ENCODE measurements at places on chromosomes 12 and 14.

- DNase-seq = no peak
Observed at GRCh38 chr14:68797121-68797670, 4.3 kb upstream of the ZFP36L1 start.

DNA sequence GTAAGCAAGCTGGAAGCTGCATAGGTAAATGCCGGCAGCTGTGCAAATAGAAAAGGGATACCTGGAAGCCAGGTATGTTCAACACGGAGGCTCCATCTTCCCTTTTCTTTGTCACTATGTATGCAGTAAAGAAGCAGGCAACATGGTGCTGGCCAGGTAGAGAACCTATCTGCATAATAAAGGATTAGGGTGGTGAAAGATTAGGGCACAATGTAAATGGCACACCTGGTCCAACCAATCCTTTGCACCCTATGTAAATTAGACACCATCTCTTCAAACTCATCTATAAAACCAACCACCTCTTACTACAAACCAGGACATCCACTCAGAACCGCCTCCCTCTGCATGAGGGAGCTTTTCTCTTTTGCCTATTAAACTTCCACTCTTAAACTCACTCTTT lies 32.3 kb downstream of the RPS29 start:
- DNase-seq = no peak

DNA sequence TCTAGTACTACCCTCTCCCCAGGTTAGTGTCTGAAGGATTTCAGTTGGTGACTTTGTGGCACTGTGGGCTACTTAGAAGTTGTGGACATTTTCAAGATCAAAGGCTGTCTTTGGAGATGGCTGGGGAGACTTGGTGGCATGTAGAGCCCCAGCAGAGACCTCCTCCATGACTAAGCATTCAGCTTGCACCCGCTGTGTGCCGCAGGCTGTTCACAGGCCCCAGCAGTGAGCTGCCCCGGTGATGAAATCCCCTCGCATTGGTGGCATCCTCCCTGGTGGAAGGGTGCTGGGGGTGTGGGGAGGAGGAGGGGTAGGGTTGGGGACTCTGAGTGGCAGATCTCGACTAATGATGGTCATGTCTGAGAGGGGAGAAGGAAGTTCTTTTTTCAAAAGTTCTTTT lies 173.9 kb downstream of the TSPAN9 start:
- DNase-seq = no peak

DNA sequence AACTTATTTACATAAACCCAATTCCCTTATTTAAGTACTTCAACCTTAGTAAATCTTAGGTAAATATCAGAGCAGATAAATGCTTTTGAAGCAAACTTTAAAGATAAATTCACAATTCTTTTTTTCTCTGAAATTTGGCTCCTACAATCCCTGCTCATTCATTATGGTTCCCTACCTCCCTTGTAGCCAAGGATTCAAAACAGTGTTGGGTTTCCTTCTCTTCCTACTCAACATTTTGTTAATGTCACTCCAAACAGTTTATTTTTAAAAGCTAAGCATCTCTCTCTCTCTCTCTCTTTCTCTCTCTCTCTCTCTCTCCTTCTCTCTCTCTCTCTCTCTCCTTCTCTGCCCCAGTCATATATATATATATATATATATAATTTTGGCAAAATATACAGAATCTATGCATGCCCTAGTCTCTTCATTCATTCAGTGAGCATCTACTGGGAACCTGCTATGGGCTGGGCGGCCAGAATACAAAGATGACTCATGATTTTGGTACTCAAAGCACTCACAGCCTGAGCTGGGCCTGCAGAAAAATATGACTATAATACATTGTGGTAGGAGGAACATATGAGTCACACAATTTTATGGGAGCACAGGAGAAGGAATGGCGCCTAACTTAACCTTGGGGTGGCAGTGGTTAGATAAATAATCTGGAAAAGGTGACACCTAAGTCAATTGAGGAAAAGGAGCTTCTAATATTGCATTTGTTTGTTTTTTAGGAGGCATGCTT lies 123.7 kb upstream of the DHRS4 start:
- DNase-seq = no peak

GRCh38 chr14:54650331-54650958 lies 83.5 kb downstream of the SAMD4A start:
- no peak for DNase-seq

DNA sequence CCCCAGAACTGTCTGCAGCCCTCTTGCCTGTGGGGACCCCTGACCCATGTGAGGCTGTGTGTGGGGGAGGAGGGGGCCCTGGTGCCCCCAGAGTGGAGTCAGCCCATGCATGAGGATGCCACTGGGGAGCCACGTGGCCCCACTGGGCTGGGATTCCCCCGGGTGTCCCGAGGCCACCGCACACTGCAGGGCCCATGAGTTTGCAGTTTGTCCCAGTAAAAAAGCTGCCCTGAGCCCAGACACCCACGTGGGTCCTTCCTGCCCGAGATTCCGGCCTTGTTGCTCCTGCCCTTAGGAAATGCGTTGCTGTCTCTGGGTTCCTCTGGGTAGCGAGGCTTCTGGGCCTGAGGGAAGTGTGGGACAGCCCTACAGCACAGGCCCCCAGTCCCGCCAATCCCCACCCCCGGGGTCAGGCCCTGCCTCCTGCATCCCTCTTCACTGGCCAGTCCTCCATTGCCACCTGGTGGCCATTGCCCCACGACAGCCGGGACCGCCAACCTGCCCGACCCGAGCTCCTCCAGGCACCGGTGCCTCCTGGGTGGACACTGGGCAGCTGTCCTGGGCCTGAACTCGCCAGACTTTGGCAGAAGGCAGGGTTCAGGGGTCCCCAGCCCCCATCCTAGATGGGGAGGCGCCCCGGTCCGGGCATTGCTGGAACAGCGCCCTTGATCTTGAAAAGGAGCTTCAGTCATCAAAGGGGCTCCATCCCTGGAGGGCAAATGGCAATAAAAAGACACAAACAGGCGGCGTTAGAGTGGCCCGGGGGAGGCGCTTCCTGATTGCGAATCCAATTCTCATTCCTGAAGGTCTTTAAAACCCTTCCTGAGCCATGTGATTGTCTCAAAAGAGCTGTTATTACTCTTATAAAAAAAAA lies 15.6 kb upstream of the C14orf180 start:
- peak; percentile 51 for DNase-seq

DNA sequence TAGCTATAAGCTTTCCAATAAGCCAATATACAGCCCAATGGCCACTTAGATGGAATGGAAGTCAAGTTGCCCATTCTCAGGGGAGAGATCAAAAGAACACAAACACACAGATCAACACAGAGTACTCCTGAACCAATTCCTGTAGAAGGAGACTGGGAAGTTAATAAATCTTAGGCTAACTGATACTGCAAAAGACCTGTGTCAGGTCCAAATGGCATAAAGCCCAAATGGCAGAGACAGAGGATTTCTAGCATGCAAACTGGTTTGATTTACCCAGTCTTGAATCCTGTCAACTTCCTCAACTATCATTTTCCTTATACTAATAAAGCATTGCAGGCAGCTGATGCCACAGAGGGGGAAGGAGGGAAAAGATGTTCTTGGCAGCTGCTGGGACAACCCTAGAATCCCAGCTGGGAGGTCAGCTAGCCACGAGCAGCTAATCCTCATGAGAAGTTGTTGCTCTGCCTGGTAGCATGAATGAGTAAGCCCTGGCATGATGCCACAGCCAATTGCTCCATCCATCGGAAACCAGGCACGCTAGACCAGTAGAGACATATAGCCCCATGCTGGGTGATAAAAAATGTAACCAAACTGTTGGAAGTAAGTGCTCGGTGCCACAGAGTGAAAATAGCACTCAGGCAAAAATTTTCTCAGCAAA lies 26.2 kb downstream of the ANG start:
- no peak for DNase-seq

DNA sequence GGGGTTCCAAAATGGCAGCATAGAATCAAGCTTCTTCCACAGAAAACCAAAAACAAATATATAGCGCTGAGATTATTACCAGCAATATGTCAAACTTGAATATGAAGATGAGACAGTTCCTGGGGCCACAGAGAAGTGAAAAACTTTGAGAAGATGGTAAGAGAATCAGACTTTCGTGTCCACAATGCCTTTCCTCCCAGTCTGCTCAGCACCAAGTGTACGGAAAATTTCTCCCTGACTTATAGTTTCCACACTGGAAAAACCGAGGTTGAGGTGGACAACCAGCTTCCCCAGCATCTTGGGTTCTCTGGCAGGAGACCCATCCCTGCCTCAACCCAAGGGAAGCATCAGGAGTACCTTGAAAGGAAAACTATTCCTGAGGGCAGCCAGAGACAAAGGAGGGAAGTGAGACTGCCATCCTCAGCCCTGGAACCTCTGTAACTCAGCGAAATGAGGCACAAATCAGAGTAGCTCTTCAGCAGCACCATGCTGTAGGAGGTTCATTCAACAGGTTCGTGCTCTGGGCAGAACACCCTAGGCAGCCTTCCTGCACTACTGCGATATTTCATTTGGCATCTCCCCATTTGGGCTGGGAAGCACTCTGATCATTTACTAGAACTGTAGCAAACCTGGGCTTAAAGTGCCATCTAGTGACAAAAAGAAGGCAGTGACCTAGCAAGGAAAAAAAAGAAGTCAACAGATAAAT lies 52.4 kb upstream of the CAPRIN2 start:
- DNase-seq = no peak

- DNase-seq = no peak
Observed at GRCh38 chr12:111436266-111436665, 30.5 kb downstream of the SH2B3 start.

DNA sequence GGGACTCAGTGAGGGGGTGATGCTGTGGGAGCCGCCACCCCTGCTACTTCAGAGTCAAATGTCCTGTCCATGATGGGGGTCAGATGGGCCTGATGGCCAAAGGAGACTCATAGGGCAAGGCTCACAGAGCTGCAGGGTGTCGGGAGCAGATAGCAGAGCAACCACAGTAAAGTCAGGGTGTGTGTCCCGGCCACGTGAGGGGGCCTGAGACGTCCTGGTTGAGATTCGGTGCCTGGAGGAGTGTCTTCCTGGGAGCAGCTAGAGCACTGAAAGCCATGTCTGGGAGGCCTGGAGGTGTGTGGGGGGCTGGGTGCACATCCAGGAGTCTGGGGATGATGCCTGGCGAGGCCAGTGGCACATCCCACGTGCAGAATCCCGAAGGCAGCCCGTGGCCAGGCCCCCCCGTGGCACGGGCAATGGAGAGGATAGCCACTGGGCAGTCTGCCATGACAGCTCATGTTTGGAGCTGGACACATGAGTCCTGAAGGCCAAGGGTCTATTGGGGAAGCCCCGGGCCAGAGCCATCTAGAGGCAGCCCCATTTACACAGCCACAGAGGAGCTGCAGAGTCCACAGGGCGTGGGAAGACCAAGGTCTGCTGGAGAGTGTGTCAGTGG lies 308.0 kb upstream of the SFSWAP start:
- DNase-seq = no peak

GRCh38 chr12:123398550-123399254 lies 14.8 kb downstream of the KMT5A start:
- no peak for DNase-seq

DNA sequence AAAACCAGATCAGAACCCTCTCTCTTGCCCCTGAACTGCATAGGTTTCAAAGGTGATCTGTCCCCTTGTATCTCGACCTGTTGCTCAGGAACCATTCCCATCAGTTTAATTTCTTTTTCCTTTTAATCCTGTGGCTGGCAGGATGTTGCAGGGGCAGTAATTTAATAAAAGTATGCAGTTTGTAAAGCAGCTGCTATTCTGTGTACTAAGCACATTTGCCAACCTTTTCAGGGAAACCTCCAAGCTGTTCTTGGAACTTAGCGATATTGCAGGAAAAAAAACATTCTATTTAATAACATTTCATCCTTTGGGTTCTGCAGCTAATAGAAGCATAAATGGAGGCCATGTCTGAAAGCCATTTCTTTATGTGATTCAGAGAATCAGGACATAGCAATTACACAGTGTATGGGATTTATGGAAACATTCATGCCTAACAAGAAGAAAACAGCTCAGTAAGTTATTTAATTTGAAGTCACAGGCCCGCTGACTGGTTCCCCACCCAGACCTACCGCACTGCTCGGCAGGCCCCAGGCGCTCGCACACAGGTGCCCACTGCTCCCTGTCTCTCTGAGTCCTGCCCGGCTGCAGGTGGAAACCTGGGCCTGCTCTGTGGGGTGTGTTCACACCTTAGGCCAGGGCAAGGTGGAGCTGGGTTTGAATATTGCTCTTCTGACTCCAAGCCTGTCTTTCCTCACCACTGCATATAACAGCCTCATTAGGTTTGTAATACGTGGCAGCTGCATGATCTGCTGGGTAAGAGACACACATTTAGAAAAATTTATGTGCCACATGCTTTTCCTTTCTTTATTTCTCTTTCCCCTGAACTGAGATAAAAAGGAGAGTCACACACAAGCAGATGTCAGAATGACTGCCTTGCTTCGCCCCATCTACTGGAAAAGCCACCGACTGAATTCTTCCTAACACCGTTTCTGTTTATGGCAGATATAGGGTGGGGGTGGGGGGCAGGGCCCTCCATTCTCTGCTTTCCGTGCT lies 119.7 kb downstream of the SLC25A47 start:
- no peak for DNase-seq

DNA sequence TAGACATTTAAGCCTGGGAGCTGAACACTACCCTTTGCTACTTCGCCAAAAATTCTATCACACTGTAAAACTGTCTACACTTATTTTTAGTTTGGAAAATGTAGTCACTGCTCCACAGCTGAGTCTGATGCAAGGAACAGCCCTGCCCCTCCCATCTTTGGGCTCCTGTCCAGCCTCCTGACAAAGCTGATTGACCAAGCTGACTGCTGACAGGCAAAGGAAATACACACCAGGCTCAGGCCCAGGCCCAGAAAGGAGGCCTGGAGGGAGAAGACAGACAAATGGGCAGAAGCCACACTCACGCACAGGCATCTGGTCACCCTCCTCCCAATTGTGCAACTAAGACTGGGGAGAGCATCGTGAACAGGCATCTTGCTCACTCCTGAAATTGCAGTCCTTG lies 55.3 kb downstream of the ISCA2 start:
- DNase-seq = no peak

- no peak for DNase-seq
Observed at GRCh38 chr14:64695071-64695470, 9.2 kb upstream of the PLEKHG3 start.

DNA sequence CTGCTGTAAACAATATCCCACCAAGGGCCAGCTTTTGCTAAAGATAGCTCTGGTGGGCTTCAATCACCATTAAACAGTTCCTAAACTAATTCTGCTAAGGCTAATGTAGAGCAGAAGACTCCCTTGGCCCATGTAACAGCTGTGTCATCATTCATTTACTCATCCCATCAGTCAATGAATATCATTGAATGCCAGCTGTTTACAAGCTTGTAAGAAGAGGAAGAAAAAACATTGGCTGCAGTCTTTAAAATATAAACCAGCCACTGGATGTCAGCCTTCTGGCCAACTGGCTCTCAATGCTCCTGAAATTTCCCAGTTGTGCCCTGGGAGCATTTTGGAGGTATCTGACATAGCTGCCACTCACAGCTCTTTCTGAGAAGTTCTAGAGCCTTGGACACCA lies 18.0 kb upstream of the MAP3K9 start:
- no peak for DNase-seq
